Effector memory CD8-positive, alpha-beta T cell (primary cell): ENCODE measurements at places on chromosomes 3 and 15.

DNA sequence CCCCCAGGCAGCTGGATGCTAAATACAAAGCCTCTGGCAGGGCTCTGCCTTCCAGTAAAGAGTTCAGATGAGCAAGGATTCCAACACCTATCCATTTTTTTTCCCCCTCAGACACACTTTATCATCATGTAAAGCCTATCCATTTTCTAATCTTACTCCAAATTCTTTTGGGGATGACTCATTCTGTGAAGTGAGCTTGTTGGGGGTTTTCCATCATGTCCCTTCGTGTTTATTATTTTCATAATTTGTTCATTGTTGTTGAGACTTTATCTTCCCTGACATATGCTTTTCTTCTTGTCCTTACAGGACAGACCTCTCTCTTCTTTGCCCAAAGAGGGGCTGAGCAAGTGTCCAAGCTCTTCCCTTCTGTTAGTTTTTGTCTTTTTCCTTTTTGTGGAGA, 34.7 kb upstream of the SH3BP5 start:
- no peak for DNase-seq

DNA sequence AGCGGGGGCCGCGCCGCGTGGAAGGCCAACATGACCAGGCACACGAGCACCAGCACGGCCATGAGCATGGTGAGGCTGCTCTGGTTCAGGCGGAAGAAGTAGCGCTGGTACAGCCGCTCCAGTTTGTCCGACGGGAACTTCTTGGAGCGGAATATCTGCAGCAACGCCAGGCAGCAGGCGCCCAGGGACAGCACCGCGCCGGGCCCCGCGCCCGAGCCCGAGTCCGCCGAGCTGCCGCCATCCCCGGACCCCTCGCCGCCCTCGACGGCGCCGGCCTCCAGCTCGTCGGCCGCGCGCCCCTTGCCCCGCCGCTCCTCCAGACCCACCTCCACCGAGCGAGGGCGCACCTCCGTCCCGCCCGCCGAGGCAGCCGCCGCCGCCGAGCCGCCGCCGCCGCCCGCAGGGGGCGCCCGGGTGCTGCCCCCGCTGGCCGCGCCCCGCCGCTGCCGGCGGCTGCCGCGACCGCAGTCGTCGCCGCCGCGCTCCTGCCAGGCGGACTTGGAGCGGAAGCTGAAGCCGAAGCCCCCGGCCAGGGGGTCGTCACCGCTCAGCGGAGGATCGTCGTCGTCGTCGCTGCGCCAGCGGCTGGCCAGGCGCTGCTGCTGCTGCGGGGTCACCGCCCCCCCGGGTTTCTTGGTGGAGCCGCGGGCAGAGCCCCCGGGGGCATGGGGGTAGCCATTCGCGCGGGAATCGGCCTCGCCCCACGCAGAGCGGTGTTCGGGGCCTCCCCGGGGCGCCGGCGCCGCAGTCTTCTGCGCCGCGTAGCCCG, 957 bp downstream of the ADCY5 start:
- peak; percentile 44 for DNase-seq

DNA sequence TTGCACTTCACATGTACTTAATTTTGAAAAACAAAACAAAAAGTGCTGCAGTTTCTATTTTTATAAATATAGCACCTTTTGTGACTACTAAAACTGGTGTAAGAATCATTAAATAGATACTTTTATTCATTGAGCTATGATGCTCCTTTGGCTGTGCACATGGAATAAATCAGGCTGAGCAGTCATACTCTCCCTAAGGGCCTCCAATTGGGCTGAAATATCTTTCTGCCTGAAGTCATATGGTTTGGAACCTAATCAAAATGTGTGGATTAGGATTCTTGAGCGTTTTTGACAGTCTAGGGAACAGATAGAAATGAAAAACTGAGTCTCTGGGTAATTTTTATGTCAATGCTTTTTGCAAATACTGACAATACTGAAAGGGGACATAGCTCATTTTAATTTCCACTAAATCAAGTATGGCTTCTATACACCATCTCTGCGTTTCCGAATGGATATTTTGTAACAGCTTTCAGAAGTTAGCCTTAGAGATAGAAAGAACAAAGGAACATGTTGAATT, 392.2 kb upstream of the ROBO1 start:
- no peak for DNase-seq

- no peak for DNase-seq
These were observed 187.9 kb downstream of the GHSR start for GRCh38 chr3:172260381-172260780.

DNA sequence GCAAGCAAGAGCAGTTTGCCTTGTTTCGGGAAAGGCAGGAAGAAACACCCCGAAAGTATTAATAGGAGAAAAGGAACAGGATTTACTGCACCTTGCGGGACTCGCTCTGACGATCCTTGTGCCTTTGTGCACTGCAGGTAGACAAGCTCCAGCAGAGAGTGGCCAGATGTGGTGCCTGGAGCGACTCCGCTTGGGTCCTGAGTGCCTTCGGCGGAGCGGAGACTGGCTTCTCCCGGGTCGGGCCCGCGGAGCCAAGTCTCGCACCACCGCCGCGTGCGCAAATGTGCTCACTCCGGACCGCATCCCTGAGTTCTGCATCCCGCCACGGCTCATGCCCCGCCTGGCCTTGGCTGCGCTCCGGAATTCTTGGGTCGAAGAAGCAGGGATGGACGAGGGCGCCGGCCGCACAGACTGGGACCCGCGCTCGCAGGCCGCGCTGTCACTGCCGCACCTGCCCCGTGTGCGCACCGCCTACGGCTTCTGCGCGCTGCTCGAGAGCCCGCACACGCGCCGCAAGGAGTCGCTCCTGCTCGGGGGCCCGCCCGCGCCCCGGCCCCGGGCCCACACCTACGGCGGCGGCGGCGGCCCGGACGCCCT, 769 bp downstream of the C2CD4A start:
- DNase-seq = no peak

DNA sequence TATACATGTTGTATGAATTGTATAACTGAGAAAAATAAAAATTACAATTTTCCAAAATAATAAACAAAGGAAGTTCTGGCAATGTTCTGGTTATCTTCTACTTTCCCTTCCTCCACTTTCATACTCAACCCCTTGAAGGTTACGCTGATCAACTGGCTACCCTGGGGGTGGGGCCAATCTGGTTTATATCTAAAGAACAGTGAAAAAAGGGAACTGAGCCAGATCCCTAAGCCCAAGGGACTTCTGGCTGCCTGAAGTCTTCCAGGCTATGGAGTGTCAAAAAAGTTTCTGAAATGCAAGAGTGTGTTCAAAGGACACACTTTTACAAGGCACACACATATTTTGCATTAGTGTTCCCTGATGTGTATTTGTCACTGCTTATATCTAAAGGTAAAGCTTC, 591.9 kb downstream of the ROBO1 start:
- no peak for DNase-seq

DNA sequence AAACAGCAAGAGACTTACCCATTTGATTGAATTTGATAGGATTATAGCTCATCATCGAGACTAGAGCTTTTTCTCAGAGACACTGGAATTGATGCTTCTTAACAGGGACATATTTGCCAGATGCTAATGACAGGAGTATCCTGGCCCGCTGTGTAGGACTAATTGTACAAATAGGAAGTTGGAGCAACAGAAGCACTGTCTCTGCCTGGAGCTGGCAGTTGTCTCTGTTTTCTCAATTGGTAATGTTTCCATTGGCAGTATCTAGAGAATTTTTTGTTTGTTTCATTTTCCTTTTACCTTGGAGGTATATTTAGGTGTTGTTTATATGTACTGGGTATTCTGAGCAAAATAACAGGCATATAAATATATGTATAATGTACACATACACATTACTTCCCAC, 8.9 kb upstream of the PCOLCE2 start:
- DNase-seq = no peak

DNA sequence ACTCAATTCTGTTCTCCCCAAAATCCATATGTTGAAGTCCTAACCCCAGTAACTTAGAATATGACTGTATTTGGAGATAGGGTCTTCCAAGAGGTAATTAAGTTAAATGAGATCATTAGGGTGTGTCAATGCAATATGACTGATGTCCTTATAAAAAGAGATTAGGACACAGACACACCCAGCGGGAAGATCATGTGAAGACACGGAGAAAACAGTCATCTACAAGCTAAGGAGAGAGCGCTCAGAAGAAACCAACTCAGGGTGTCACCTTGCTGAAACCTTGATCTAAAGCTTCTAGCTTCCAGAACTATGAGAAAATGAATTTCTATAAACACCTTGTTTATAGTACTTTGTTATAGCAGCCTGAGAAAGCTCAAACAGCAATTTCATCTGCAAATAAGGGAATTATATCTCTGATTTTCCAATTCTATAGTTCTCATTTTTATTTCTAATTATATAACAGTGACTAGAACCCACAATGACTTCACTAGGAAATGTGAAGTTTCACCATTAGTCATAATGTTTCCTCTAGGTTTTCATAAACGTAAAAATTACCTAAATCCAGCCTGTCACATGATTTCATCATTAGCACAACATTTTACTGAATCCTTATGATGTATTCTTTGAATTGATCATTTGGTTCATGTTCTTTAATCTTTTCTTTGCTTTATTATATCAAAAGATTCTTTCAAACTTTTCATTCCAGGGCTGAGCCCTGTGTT, 459.1 kb upstream of the MDFIC2 start:
- no peak for DNase-seq

DNA sequence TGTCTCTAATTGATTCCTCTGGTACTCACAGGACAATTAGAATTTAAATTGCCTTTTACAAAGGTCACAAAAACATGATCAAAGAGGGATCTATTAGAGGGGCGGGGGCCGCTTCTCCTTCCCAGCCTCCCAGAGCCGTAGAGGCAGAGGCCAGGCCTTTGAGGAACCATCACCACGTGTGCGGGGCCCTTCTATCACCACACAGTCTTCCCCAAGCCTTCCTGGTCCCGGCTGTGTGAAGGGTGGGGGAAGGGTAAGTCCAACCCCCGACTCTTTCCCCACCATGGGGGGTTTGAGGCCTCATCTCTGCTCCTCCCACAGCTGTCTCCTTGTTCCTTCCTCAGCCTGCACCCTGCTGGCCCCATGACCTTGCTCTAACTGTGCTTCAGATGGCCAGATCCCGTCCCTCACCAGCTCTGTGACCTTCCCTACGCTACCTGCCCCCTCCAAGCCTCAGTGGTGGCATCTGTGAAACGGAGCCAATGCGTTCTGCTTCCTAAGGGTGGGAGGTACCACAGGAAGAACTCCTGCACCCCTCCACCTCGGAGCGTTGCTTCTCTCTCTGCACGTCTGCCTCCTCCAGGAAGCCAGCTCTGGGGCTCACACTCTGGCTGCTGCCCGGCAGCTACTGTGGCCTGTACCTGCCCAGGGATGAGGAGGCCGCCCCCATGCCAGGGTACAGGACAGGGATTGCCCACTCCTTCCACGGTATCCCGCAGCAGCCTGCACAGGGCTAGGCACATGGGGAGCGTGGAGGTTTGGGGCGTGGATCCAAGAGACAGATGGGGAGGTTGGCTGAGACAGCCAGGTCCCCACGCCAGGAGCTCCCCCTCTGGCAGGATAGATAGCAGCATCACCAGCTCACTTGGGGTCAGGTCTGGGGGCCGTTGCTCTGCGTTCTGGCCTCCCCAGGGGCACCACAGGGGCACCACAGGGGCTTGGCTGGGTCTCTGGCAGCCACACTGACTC, 83.8 kb downstream of the LINGO1 start:
- no peak for DNase-seq

DNA sequence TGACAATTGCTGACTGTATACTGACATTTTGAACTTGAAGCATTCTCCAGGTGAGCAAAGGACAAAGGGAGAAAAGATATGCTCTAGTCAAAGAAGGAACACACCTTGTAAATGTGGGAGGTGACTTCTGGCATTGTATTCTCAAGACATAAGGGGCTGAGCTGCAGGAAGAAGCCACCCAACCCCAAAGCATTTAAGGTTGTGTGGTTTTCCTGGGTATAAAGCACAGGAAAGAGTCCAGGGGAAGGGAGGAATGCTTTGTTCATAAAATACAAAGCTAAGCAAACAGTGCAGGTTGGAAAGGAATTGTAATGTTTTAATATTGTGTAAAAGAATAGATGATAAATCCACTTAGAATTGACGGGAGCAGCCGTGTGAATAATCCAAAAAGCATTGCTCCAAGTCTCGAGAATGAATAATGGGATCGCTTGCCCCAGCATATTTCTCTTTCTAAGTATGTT, 102.4 kb upstream of the LRIG1 start:
- DNase-seq = no peak

DNA sequence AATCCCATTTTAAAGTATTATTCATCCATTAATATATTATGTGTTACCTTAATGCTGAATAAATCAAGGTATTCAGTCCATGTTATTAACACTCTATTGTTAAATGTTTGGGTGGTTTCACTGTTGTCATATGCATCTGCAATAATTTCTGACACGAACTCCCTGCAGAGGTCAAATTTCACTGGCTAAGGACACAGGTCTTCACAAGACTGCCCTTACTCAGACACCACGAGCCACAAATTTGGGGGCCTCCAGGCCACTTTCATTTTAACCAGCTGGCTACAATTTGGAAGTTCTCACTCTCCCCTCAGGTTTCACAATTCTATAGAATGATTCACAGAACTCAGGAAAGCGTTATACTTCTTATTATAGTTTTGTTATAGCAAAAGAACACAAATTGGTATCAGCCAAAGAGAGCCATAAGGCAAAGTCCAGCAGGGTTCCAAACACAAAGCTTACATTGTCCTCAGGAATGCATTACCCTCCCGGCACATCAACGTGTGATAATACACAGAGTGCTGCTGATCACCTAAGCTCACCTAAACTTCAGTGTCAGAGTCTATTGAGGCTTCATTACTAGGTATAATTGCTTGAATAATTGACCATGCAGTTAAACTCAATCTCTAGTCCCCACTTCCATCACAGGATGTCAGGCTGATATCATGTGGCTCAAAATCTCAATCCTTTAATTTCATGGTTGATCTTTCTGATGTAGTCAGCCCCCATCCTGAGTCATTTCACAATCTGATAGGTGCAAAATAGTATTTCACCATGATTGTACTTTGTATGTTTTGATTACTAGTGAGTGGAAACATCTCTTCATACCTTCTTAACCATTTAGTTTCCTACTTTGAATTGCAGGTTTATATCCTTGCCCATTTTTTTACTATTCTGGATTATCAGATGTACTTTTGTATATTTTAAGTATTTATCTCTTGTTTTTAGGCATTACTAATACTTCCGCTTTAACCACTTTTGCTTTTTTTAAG, 441.4 kb upstream of the AGTR1 start:
- DNase-seq = no peak

- DNase-seq = no peak
These were observed 18.9 kb downstream of the GBE1 start for GRCh38 chr3:81742581-81742980.

GRCh38 chr15:72117486-72118016, 399 bp downstream of the MYO9A start:
- DNase-seq = peak; percentile 58

- no peak for DNase-seq
These were observed 183.8 kb downstream of the NEK10 start for GRCh38 chr3:27185231-27185989.

- DNase-seq = no peak
These were observed 91.1 kb upstream of the KLF13 start for GRCh38 chr15:31235311-31236183.

DNA sequence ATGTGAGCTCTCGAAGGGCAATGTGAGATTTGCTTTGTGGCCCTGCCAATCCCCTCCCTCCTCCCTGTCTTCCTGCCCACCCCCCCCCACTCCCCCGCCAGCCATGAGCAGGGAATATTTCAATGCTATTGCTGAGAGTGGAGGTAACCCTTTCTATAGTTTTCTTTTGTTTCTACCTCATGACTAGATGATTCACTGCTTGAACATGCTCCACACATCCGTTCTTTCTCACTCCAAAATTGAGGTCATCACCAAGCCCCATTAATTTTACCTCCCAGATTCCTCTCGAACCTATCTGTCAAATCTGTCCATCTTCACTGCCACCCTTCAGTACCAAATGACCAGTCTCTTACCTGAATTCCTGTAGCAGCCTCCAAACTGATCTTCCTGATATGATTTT, 12.2 kb downstream of the ZNF774 start:
- DNase-seq = no peak

GRCh38 chr3:168094580-168094876, 1.2 kb downstream of the GOLIM4 start:
- no peak for DNase-seq
